ENCODE measurements at places on chromosomes 2 and 18.

DNA sequence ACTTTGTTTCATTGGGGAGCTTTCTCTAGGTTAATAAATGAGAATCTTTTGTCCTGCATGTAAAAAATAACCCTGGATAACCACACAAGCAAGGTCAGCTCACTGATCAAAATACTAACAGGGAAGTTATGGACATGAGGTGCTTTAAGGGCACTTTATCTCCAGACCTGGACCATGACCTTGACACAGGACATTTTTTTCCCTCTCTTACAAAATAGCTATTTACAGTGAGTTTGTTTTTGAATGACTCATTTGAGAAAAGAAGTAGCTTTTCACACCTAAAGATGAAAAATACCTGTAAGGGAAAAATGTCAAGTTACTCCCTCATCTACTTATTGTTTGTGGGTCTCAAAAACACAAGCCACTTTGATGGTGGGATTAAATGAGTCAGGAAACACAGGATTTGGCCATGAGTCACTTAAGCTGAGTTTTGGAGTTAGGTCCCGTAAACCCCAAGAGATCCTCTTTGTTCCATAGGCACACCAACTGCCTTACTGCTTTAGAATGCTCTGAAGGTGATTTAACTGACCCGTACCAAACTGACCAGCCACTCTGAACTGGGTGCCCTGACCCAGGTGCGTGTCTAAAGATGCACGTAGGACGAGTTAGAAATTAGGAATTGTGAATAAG, 479.3 kb upstream of the NXPH2 start:
- no peak for DNase-seq

DNA sequence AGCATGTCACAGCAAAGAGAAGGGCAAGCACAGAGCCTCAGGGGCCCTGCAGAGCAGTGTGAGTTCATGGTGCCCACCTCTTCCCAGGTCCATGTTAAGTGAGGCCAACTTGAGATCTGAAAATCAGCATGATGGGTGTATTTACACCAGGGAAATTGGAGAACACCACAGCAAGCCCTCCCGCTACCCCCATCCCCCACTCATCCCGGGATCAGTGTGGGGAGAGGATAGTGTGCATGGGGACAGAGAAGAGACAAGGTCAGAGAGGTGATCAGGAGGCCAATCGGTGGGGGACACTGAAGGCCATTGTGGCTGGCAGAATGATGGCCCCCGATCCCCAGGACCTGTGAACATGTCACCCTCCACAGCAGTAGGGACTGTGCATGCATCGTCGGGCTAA, 54.7 kb downstream of the PTGR3 start:
- no peak for DNase-seq

DNA sequence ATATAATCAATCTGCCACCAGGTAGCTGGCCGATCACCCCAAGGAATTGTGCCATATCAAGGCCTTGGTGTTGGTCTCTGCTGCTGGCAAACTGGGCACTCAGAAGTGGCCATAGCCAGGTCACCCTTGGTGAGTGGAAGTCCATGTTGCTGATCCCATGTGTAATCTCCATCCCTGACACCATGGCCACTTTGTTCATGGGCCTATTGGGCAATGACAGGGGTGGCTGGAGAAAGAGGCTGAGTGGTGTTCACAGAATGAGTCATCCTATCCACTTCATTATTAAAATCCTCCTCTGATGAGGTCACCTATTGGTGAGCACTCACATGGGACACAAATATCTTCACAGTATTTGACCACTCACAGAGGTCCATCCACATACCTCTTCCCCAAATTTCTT, 26.7 kb upstream of the CD226 start:
- DNase-seq: no peak

GRCh38 chr18:54843314-54843713, 15.0 kb downstream of the RAB27B start:
- no peak for DNase-seq

DNA sequence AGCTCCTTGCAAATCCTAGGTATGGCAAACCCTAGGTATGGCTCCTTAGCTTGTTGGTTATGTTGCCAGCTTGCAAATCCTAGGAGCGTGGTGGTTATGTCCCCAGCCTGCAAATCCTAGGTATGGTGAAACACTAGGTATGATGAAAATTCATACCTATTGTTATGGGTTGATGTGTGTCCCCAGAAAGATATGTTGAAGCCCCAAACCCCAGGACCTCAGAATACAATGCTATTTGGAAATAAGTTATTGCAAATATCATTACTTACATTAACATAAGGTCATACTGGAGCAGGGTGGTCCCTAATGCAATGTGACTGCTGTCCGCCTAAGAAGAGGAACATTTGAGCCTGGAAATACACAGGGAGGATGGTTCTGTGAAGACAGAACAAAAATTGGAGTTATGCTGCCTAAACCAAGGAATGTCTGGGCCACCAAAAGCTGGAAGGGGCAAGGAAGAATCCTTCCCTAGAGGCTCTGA, 220.8 kb downstream of the MYCN start:
- no peak for DNase-seq

DNA sequence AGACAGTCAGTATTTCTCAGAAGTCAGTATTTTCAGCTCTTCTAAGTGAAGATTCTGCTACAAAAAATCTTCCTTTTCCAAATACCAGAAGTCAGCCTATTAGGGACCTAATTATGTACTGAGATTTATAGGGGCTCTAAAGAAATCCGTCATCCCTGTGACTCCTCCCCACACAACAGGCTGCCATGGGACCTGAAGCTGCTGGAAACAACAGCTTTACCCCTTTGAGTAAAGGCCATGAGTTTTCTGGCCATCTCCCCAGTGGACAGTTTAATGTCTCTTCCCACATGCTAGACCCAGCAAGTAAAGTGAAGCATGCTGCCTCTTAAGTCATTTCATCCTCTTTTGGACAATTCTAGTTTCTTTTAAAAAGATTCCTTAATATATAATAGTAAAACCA, 255.7 kb upstream of the ACVR2A start:
- DNase-seq: no peak

DNA sequence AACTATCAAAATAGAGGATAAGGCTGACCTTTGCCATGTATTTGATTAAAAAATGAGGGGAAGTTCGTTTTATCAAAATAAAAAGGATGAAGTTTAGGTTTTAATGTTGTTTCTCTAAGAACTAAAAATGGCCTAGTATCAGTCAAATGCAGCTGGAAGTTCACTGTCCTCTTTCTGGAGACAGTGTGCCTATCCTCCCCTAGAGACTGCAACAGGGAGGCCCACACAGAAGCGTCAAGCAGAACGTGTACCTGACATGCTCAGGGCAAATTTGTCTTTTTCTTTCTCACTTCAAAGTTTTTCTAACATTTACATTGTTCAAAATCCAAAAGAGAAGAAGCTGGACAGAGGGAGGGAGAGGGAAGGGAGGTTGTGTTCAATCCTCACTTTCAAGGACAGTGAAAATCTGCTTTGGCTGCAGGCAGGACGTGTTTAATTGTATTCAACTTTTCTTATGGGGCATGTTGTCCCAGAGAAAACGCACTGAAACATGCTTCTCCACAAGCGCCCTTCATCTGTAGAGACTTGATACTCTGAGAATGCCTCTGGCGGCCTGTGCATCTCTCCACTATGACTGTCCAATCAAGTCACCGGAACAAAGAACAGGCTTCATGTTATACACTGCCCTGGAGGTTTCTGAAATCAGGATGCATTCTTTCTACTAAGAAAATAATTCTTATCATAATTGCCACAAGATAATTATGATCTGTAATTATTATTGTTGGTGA, 65.1 kb downstream of the FAM210A start:
- no peak for DNase-seq

All from B cell (primary cell).